Stimulated activated naive CD4-positive, alpha-beta T cell (primary cell): ENCODE measurements at places on chromosomes 6 and 20.

- no peak for DNase-seq
Observed at GRCh38 chr20:36941401-36941835, 10.1 kb downstream of the SAMHD1 start.

DNA sequence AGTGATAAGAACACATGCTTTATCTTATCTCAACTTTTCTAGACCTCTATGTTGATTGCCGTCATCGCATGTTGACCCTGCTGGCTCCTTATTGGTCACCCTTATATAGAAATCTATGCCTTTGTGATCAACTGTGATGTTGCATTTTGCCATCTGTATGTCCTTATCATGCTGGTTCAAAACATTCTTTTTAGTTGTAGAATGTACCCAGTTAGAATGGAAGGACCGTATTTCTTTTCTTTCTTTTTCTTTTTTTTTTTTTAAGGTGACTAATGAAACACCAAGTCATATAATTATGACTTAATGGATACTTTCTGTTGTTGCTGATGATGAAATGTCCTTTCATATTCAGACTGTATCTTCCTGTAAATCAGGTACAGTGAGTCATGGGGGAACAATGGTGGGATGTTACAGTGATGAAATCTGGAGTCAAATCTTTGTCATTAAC lies 145.9 kb upstream of the CITED2 start:
- DNase-seq: no peak

GRCh38 chr6:109165392-109165974 lies 70.2 kb downstream of the CEP57L1 start:
- DNase-seq: no peak

DNA sequence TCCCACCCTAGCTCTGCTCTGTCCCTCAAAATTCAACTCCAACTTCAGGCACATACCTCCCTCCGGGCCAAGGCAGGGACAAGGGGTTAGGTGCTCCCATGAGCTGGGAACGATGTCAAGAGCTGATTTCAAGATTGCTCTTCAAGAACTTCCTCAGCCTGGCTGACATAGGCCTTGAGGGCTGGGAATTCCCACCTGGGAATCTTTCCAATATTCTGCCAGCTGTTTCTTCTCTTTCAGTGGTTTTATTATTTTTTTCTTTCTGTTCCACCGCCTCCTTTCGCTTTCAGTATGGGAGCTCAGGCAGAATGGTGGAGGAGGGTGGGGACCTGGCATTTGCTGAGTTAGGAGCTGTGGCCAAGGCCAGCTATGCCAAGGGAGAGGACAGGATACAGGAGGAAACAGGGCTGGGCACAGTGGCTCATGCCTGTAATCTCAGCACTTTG lies 33.7 kb downstream of the SRSF3 start:
- DNase-seq: no peak

DNA sequence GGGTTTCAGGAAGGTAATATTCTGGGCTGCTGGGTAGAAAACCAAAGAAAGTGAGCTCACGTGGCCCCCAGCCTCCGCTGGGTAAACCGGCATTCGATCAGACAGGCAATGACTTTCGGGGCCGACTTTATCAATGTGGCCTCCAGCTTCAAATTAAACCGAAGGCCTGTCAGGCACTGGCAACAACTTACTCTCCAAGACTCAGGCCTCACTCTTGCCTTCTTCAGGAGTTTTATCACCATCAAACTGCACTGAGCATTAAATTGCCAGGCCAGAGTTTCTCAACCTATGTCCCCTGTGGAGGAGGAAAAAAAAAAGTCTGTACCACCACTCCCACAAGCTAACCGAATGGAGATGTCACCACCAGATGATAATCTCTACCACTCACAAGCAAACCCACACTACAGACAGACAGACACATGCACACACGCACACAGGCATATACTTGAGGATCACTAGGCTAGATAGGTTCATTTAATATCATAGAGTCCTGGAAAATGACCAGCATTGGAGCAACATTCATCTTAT lies 1.1 kb upstream of the MBOAT1 start:
- DNase-seq: no peak

DNA sequence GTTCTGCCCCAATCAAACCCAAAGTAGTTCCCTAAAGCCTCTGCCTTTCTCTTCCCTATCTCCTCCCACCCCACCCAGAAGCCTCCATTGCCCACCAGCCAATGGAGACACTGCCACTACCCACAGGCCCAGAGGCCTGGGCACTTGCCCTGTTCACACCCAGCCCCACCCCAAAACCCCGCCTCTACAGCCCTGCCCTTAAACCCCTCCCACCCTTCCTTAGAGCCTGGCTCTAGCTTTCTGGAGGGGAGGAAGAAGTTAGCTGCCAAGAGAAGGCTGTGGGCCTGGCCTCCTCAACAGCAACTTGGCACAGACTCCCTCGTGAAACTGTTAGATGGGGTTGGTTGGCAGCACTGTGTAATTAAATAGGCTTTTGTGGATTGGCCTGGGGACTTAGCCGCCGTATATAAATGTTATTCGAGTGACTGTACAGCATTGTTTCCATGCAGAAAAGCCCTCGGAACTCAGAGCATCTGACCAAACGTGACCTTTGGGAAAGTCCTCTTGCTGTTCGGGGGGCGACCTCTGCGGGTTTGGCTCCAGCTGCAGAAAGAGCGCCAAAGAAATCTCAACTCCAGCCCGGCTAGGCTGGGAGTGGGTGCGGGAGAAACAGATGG lies 31.4 kb downstream of the COL11A2 start:
- no peak for DNase-seq

- DNase-seq: no peak
Observed at GRCh38 chr6:34295721-34296120, 46.9 kb upstream of the SMIM29 start.

GRCh38 chr6:115271434-115271833 lies 789.3 kb downstream of the FRK start:
- no peak for DNase-seq

GRCh38 chr6:67393356-67393755 lies 1241.7 kb upstream of the ADGRB3 start:
- no peak for DNase-seq

DNA sequence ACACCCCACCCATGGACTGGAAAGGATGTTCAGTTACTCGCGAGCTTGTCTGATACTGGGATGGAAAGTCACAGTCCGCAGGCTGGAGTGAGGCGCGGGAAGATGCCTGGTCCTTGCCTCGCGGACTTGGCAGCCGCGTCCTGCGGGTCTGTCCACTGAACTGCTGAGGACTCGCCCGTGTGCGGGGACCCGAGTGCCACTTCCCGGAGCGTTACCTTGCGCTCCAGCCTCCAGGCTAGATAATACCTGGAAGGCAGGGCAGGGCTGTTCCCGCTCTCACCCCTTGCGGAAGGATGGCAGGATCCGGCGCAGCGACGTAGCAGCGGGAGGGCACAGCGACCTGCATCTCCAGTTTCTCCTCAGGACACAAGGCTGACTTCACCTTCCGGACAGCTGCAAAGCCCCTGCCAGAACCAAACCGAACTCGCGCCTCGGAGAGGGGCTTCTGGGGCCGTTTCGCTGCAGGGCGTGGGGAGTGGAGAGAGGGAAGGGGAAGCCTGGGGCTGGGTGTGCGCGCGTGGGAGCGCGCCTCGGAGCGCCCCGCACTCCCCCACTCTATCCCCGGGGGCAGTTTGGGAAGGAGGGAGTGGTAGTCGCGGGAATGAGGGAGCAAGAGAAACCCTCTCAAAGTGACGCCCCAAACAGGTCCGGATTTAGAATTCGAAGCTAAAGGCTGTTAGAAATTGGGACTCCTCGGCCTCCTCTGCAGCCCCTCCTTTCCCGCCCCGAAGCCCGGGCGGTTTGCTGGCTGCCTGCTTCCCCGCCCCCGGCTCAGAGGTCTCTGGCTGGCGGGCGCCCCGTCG lies at the start of gene KCNQ5:
TSS of gene KCNQ5 (plus strand) at position 774 of the 803 bp plus-strand sequence.
- peak; percentile 6 for DNase-seq

- peak; percentile 48 for DNase-seq
Observed at GRCh38 chr6:24936641-24937317, 1.0 kb upstream of the RIPOR2 start.

- no peak for DNase-seq
Observed at GRCh38 chr20:46808565-46808964, 86.1 kb upstream of the EYA2 start.

- no peak for DNase-seq
Observed at GRCh38 chr6:159513914-159514313, 179.1 kb downstream of the SOD2 start.

DNA sequence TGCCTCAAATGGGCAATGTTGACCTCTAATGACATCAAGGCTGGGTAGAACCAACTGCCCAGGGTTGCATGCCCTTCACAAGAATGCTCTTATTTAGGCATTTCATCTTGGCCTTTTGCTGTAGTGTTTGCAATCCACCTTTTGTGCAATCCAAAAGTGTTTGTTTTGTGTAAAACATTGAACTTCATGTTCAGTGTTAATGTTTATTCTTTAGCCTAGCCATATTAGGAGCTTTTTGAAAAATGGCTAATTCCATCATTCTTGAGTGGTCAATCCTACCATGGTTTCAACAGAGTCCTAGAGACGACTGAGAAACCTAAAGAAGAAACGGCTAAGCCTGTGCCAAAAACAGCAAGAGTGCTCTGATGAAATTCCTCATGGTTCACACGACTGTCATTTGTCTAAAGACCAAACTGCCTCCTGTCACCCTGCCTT lies 279.6 kb upstream of the PRDM1 start:
- DNase-seq: no peak

DNA sequence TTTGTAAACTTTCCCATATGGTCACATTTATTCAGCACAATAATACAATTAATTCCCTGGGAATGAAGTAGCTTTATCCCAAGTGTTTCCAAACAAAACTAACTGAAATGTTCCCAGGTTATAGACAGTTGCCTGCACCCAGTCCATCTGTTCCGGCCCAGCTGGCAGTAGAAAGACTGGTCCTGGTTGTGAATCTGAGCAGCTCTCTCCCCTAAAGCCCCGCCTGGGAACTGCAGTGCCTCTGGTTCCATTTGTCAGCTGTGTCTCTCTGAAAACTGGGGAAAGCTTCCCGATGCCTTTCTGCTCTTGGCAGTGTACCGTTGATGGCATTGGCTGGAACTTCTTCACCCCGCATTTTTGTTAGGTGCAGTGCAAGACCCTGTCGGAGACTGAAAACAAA lies 8.7 kb downstream of the MTHFD1L start:
- DNase-seq: no peak

GRCh38 chr20:48724891-48725554 lies 102.8 kb downstream of the PREX1 start:
- DNase-seq: no peak

DNA sequence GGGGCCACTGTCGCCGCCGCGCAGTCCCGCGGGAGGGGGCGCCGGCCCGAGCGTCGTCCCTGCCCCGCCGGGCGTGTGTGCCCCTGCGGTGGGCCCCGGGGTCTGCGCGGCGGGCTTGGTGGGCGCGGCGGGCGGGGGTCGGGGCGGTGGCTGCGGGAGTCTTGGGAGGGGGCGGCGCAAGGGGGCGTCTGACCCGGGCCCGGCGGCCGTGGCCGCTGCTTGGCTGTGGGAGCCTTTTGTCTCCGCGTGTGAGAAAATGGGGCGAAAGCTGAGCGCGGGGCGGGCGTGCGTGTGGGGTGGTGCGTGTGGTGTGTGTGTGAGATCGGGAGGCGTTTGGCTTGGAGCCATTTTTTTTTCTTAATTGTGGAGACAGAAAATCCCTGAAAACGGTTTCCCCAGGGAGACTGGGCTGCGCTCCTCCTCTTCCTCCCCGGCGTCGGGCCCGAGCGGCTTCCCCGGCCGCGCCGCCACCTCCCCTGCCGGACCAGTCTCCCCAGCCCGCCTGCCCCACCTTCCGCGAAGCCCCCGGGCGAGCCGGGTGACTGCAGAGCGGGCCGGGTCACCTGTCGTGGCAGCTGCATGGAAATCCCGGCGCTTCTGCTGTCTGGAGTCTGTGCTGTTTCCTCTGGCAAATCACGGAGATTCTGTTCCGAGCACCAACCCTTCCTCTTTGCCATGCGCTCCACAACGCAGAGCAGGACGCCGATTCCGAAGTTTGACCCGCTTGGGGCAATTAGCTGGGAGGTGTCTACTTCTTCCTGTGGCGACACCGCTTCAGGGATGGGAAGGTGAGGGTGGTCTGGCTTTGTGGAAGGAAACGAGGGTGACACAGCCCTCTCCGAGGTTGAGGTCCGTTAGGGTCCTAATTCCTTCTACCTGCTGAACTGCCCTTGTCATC lies 64.4 kb downstream of the GTF2H5 start:
- DNase-seq: peak; percentile 48

- no peak for DNase-seq
Observed at GRCh38 chr20:57794600-57795341, 85.0 kb upstream of the PMEPA1 start.

GRCh38 chr6:166998256-166999144 lies 697 bp upstream of the CEP43 start:
- no peak for DNase-seq

GRCh38 chr6:152233547-152234320 lies 403.4 kb downstream of the SYNE1 start:
- DNase-seq: peak; percentile 52

- DNase-seq: no peak
Observed at GRCh38 chr6:163324688-163325389, 89.7 kb upstream of the QKI start.

DNA sequence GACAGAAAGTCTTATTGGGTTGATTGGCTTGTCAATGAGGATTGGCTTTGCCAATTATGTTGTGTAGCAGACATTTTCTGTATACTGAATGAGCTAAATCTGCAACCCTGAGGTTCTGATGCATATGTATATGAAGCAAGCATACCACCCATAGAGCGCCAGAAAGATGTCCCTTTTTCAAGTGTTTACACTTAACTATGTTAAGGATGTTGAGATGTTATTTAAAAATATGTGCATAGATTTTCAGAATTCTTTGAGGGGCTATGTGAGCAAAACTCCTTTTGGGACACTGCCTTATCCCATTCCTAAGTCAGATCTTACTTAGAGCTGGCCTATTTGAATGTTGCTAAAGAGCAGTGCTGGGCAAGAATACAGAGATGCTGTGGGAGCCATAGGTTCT lies 1.9 kb downstream of the AIG1 start:
- DNase-seq: no peak

DNA sequence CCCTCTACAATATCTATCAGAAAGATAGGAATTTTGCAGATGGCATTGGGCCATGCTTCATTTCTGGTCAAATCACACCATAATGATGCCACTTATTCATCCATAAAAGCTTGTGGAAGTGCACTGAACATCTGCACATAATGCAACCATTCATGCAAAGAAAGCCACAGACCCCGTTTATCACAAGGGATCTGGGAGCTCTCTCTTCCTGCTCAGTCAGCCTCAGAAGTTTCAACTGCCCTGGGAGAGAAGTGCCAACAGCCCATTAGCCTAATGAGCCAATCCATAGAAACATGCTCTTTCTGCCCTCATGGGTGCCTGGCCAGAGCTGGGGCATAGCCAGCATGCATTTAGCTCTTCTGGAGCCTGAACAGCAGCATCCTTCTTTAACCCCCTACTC lies 85.8 kb downstream of the SLC35F1 start:
- no peak for DNase-seq

DNA sequence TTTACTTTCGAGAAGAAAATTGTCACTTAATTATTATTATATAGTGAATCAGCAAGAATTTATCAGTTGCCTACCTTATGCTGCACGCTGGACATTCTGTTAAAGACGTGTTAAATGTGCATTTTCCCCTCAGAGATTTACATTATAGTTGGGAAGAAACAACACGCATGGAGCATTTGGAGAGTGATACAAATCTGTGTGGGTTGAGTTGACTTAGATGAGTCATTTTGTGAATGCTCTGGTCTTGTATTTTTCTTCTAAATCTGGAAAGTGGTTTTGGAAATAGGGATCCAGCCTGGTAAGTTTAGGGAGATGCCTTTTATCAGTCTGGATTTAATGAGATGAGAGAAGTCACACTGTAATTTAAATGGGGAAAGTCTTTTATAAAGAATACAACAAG lies 24.0 kb upstream of the SMIM26 start:
- no peak for DNase-seq

- DNase-seq: no peak
Observed at GRCh38 chr6:35146453-35146852, 5.3 kb upstream of the TCP11 start.
